ENCODE measurements at places on chromosomes 5 and 9. TPM values are rescaled to one million over a fixed set of nuclear protein-coding genes. Genes with fewer than 3 reads are reported as not detected.
A peak's percentile ranks its signal among the peaks of the same experiment; 100 is the strongest.

The ACTBL2 gene
- 1.5 TPM for total RNA-seq

The ACOT12 gene
- total RNA-seq: not detected

The SLC1A3 gene
- 4.3 TPM for total RNA-seq

The TUT7 gene
- 26.4 TPM for total RNA-seq

The ANXA2R gene
- total RNA-seq: 0.79 TPM

The PPP3R2 gene
- total RNA-seq: not detected

The SPATA31A3 gene
- total RNA-seq: not detected

The IFNK gene
- total RNA-seq: not detected

The ADGRD2 gene
- total RNA-seq: not detected

The CCNJL gene
- total RNA-seq: 21.9 TPM

The NOTCH1 gene
- 52.4 TPM for total RNA-seq

The ORM2 gene
- not detected for total RNA-seq

DNA sequence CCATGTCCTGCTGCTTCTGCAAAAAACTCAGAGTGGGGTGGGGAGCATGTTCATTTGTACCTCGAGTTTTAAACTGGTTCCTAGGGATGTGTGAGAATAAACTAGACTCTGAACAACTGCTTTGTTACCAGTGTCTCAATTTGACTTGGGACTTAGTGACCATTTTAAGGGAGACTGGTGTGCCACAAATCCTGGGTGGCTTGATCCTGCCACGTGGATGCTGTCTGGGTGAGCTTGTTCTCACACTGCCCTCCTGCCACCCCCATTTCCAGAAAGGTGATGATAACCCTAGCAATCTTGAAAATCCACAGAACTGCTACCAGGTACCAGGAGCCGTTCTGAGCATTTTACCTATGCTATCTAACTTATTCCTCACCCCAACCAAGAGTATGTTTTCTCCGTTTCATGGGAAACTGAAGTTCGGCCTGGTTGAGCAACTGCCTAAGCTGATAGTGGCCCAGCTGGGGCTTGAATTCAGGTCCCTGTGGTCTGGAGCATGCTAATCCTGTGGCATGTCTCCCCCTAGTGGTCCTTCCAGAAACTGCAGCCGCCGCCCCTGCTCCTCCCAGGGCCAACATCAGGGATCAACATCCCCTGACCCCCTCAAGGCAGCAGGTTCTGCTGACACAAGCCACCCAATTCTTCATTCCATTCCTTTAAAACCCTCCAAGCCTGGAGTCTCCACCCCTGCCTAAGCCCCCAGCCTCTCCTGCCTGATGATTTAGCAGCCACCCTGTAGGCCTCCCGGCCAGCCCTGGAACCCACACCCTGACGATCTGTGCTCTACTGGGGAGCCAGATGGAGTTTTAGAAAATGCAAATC, 2.8 kb downstream of the IL3 start:
- DNase-seq: no peak

GRCh38 chr5:11719888-11720481, 184.3 kb downstream of the CTNND2 start:
- peak; percentile 14 for DNase-seq

DNA sequence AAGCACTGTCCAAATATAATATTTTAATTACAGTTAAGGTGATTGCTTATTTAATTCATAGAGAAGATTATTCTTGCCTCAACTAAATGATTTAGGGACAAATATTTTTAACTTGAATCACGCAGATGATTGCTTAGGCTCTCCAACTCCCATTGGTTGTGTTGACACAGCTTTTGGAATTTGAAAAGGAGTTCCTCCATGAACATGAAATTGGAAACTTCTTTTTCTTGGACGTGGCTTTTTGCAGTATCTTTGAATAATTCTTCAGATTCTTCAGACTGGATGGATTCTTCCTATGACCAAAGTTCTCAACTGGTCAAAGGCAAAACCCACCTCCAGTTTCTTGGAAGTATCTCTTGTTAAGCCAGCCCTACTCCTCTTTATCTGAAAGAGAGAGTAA, 456.4 kb upstream of the KLF4 start:
- DNase-seq: no peak

GRCh38 chr5:180012316-180012715, 59.2 kb downstream of the RNF130 start:
- no peak for DNase-seq

DNA sequence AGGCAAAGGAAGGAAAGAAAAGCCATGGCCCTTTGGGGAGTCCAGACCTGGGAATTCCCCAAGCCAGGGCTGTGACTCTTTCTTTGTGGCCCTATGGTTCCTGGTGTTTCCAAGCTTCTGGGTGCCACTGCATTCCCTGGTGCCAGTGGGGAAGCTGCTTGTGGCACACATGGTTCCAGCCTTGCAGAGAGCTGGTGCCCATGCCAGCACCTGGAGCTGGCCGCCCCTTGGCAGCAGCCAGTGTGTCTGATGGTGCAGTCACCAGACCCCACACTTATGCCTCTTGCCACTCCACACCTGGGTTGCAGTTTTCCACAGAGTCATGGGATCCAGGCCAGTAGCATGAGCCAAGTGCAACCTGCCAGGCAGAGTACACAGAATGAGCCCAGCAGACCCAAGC, 1495.3 kb upstream of the NUDT12 start:
- DNase-seq: no peak

DNA sequence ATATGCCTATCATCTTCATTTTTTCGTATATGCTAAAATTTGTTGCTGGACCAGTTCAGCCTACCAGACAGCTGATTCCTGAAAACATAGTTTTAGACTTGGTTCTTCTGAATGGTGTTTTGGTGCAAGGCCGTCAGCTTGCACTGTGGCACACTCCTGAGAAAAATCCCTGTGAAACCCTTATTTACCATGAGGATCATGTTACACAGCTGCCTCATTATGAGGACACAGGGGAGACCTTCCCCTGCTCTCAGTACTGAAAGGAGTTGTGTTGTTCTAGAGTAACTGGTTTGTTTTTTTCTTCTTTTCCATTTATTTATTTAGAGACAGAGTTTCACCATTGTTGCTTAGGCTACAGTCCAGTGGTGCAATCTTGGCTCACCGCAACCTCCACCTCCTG, 37.6 kb downstream of the MAST4 start:
- no peak for DNase-seq

DNA sequence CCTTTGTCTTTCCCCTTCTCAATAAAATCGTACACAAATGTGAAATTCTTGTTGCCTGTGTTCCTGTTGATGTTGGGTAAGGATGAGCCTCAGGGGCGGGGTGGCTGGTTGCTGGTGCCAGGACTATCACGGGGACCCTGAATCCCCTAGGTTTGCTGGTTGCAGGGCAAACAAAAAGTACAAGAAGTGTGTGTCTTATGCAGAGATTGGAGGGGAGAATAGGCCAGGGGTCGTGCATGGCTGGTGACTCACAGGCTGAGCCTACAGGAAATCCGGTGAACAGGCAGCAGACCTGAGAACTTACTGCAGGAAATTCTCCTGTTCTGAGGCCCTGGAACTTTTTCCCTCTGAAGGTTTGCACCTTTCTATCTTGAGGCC, 5.5 kb downstream of the ANXA2R start:
- DNase-seq: no peak

GRCh38 chr9:38651400-38652042, 31.1 kb upstream of the ANKRD18A start:
- no peak for DNase-seq

- no peak for DNase-seq
Measured at GRCh38 chr5:17215361-17215760, 2.1 kb upstream of the BASP1 start.

DNA sequence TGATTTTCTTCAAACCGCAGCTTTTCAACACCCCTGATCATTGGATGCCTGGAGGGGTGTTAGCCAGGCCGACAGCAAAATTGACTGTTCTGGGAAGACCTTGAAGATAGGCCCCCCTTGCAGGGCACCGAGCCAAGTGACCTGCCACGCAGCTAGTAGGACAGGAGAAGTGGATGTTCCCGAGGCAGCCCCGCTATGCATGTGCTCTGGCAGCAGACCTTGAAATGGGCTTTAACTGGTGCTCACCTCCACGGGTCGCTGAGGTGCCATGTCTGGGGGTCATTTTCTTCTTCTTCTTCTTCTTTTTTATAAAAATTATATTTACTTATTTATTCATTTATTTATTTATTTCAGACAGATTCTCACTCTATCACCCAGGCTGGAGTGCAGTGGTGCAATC, 12.6 kb downstream of the FGF18 start:
- no peak for DNase-seq

- no peak for DNase-seq
Measured at GRCh38 chr9:70205366-70206020, 53.3 kb upstream of the SMC5 start.

- DNase-seq: no peak
Measured at GRCh38 chr9:130939405-130940026, 469 bp upstream of the FIBCD1 start.

- no peak for DNase-seq
Measured at GRCh38 chr5:172644711-172645110, 3.6 kb downstream of the NEURL1B start.

GRCh38 chr9:124964604-124965003, 23.7 kb upstream of the GOLGA1 start:
- no peak for DNase-seq

- no peak for DNase-seq
Measured at GRCh38 chr9:123309611-123310010, 41.2 kb upstream of the STRBP start.

DNA sequence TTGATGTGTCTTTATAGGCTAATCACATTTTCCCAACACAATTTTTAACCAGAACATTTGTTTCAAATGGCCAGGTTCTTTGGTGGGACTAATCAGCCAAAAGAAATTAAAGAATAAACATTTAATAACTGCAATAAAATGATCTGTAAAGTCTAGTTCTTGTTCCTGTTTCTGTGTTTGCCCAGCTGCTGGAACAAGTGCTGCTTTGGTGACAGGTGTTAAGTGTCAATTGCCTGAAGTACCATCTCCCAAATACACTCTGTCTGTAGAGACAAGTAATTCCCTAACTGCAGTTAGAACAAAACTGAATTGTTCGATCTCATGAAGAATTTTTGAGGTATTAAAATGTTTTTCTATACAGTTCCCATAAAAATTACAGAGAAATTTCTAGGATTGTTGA, 402.3 kb upstream of the CHD1 start:
- DNase-seq: no peak

- no peak for DNase-seq
Measured at GRCh38 chr9:129939431-129939830, 103.6 kb downstream of the FNBP1 start.

- no peak for DNase-seq
Measured at GRCh38 chr5:155004138-155004744, 9.3 kb upstream of the KIF4B start.

DNA sequence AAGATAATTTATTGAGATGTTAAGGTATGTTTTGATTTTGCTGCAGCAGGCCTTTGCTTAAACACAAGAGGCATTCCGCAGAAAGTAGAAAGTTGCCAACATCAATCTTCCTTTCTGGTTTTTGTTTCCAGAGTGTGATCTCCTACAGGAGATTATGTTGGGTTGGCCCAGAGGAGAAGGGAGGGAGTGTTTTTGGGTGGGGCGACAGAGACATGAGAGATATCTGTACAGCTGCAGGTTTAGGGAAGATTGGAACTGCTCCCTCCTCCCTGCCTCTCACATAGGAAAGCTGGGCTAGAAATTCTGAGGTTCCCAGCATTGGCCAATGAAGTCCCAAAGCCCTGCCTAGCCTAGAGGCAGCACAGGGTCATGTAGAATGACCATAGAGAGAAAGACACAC, 211.0 kb downstream of the CEMIP2 start:
- no peak for DNase-seq

- DNase-seq: no peak
Measured at GRCh38 chr5:178191661-178192060, 4.5 kb upstream of the GMCL2 start.

GRCh38 chr9:109588415-109588814, 90.3 kb upstream of the PTPN3 start:
- no peak for DNase-seq

GRCh38 chr5:23318960-23319359, 188.4 kb upstream of the PRDM9 start:
- DNase-seq: no peak

DNA sequence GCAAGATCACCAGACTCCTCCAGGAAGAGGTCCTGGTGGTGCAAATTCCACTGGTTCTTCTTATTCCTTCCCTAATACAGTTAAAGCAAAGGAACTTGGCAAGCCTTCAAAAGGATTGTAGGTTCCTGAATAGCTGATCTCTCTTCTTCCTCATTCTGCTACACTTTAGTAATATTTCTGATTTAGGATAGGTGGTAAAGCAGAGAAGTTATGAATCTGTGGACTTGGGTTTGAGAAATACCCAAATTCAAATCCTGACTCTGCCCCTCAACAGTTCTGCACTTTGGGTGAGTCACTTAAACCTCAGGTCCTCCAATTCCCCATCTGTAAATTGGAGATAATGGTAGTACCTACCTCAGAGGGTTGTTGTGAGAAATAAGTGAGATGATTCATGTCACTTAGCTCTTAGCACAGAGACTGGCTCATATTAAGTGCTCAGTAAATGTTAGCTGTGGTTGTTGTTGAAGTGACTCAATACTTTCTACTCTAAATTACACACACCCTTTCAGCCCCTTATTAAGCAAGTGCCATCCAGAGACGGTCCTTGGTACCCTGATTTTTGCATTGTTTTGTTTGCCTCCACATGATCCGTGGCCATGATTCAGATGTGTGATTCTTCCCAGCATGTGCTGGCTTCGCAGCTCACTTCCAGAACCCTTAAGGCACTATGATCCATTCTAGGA, 5.2 kb downstream of the SH3RF2 start:
- no peak for DNase-seq

DNA sequence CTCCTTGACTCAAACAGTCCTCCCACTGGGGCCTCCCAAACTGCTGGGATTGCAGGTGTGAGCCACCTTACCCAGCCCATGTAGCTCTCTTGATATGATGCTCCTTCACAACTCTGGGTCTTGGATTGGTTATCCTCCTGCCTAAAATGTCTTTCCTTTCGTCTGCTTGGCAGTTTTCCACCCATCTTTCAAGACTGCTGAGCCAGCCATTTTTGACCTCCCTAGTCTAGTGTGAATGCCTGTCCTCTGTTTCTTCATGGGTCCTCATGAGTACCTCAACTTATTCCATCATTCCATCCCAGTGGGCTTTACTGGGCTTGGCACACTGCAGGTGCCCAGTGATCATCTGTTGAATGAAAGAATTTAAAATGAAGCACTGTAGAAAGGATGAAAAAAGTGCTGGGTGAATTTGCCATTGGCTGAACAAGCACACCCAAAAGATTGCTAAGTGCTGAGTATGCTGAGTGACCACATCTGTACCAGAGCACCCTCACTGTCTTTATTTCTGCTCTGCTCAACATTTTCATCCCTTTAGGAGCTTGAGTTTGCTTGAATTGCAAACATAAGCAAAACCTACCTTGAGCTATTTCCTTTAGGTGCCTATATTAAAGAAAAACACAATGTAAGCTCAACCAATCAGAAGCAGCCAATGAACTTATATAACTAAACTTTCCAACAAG, 84.8 kb upstream of the FAM169A start:
- DNase-seq: no peak

DNA sequence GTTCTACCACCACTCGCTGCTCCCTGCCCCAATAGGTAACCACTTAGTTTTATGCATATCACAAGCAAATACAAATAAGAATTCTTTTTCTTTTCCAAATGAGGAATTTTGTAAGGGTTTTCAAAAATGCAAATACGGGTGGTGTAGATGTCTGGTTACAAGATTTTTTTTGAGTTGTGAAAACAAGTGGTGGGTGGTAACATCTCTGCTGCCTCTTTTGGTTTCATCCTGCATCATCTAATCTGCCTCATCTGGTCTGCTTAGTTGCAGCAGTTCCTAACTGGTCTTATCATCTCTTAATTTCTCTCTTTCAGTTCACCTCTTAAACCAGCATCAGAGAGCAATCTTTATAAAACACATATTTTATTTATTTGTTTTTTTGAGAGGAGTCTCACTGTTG, 5.3 kb downstream of the NFX1 start:
- DNase-seq: no peak

- DNase-seq: no peak
Measured at GRCh38 chr5:132661231-132662003, 3.4 kb downstream of the IL13 start.
